Stimulated activated CD4-positive, alpha-beta T cell treated with anti-CD3 and anti-CD28 coated beads, TNF-alpha, amount 100 ng/mL, for 4 hours (primary cell): ENCODE measurements at places on chromosomes 6 and 20.
A peak's percentile ranks its signal among the peaks of the same experiment; 100 is the strongest.

- DNase-seq, result no peak
These were observed 109.4 kb downstream of the ATXN1 start for GRCh38 chr6:16651871-16652270.

DNA sequence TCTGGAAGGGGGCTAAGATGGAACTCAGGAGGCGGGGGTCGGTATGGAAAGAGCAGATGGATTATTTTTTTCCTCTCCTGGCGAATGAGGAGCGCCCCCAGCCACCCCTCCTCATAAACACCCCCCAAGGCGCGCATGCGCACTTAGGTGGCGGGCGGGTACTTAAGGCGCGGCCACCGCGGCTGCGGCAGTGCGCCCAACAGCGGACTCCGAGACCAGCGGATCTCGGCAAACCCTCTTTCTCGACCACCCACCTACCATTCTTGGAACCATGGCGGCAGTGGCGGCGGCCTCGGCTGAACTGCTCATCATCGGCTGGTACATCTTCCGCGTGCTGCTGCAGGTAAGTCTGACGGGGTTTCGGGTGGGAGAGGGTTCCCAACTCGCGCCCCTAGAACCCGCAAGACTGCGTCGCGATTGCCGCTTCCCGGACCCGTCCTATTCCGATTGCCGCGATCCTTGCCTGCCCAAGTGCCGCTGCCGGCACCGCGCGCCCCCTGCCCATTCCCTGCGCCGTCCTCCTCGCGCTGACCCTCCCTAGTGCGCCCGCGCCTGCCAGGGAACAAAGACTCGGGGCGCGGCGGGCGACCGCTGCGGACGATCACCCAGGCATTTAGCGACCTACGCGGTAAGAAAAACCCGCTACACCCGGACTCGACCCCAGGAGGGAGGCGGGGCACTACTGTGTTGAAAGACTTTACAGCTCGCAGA is at the start of gene NNAT:
TSS of gene NNAT (plus strand) at position 190 of the 711 bp plus-strand sequence. CDS start at position 272, 82 bp downstream.
- no peak for DNase-seq

GRCh38 chr20:1479831-1480595 is 11.2 kb downstream of the SIRPB2 start:
- DNase-seq, result no peak

GRCh38 chr6:137827411-137827940 is 39.6 kb upstream of the TNFAIP3 start:
- DNase-seq, result no peak

GRCh38 chr20:24701027-24701426 is 231.6 kb downstream of the SYNDIG1 start:
- DNase-seq, result no peak

GRCh38 chr6:79671600-79672266 is 40.6 kb downstream of the SH3BGRL2 start:
- DNase-seq, result peak; percentile 16

DNA sequence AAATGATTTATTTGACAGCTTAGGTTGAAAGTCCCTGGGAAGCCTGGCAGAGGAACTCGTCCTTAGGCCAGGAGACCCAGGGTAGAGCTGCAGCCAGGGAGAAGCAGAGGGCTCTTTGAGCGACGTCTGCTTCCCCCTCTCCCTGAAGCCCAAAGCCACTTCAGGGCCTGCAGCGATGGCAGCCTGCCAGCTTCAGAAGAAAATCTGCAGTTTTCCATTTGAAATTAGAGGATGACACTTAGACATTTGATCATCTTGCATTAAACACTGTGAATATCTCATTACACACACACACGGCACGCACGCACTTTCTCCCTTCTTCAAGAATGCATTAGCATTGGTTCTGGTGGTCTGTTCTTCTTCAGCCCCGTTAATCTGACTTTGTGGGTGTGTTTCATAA is 96.5 kb downstream of the PLEKHG1 start:
- no peak for DNase-seq

DNA sequence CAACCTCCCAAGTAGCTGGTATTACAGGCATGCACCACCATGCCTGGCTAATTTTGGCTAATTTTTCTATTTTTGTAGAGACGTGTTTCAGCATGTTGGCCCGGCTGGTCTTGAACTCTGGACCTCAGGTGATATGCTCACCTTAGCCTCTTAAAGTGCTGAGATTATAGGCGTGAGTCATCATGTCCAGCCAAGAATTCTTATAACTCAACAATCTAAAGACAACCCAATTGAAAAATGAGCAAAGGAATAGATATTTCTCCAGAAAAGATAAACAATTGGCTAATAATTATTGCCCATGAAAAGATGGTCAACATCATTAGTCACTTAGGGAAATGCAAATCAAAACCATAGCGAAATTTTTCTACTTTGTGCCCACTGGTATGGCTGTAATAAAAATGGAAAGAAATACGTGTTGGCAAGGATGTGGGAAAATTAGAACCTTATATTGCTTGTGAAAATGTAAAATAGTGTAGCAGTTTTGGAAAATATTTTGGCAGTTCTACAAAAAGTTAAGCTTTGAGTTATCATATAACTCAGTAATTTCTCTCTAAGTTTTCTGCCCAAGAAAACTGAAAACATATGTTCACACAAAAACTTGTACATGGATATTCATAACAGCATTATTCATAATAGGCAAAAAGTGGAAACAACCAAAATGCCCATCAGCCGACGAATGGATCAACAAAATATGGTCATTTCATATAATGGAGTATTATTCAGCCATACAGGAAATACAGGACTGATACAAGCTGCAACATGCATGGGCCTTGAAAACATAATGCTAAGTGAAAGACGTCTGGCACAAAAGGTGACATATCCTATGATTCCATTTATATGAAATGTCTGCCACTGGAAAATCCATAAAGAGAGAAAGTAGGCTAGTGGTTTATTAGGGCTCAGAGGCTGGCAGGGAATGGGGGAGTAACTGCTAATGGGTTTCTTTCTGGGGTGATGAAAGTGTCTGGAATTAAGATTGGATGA is 87.8 kb downstream of the UTRN start:
- DNase-seq, result no peak

DNA sequence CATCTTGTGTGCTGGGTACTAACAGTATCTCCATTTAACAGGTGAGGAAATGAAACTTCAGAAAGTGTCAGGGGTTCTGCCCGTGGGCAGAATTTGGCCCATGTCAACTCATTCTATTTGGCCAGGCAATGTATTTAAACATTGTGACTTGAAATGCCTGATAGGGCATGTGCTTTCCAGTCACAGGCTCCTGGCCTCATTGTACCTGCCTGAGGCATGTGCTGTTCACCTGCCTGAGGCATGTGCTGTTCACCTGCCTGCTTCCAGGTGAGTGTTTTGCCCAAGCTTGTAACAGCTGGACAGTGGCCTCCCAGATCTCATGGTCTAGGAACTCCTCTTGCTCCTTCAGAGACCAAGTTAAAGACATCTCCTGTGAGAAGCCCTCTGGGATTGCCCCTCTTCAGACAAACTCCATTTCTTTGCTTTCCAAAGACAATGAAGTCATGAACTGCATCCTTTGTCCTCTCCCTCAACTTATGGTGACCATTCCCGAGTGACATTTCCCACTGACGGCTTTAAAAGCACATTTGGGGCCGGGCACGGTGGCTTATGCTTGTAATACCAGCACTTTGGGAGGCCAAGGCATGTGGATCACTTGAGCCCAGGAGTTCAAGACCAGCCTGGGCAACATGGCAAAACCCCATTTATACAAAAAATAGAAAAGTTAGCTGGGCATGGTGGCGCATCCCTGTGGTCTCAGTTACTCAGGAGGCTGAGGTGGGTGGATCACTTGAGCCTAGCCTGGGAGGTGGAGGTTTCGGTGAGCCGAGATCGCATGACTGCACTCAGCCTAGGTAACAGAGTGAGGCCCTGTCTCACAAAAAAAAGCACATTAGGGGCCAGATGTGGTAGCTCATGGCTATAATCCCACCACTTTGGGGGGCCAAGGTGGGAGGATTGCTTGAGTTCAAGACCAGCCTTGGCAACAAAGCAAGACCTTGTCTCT is 48.7 kb downstream of the BCAS4 start:
- DNase-seq, result no peak

DNA sequence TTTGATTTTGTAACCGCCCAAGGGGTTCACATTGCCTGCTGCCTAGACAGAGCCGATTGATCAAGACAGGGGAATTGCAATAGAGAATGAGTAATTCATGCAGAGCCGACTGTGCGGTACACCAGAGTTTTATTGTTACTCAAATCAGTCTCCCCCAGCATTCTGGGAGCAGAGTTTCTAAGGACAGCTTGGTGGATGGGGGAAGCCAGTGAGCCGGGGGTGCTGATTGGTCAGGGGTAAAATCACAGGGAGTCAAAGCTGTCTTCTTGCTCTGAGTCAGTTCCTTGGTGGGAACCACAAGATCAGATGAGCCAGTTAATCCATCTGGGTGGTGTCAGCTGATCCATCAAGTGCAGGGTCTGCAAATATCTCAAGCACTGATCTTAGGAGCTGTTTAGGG is 60.0 kb upstream of the EZR start:
- DNase-seq, result no peak

- DNase-seq, result no peak
These were observed 94.1 kb downstream of the MAN1A1 start for GRCh38 chr6:119255492-119255891.
